Stimulated activated CD4-positive, alpha-beta T cell treated with anti-CD3 and anti-CD28 coated beads, Interleukin-2, amount 100 ng/mL, for 24 hours (primary cell): ENCODE measurements at places on chromosomes 4 and X.

- no peak for DNase-seq
These were observed 92.4 kb upstream of the SORBS2 start for GRCh38 chr4:185904381-185904780.

GRCh38 chrX:104670051-104670450 lies 104.1 kb downstream of the IL1RAPL2 start:
- DNase-seq: no peak

- no peak for DNase-seq
These were observed 404.7 kb upstream of the CNKSR2 start for GRCh38 chrX:20969565-20969964.

- DNase-seq: no peak
These were observed 49.6 kb upstream of the PROM1 start for GRCh38 chr4:16133406-16133805.

DNA sequence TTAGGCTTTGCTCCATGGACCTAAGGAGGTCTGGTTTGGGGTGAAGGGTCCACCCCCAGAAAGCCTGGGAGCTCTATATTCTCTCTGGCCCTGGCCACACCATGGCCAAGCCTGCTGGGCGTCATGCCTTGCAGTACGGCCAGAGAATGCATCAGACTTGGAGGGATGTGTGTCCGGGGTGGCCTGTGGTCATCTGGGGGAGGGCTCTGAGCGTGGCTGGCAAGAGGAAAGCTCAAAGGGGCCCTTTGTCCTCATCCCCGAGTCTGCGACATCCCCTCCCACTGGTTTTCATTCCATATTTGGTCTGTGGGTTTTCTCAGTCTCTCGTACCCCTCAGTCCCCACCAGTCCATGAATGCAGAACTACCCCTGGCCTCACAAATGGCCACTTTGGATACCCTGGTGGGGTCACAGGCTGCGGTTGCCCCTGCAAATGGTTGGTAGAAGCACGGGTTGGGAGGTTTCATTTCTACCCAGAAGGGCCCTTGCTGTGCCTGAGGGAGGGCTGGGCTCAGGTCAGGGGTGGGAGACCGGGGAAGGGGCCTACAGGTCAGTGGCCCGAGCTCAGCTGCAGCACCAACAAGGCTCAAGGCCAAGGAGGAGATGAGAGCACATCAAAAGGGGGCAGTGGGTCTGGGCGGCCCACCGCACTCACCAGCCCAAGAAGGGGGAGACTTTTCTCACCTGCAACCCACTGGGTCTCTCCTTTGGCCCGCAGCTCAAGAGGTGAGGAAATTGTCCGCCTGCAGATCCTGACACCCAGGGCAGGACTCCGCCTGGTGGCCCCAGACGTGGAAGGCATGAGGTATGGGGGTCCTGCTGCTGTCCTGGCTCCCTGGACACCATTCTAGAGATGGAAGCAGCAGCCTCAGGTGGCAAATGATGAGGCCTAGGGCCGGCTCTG lies 30.2 kb downstream of the ZNF185 start:
- no peak for DNase-seq
